ENCODE measurements at places on chromosomes 16 and 17. TPM values are rescaled to one million over a fixed set of nuclear protein-coding genes. Genes with fewer than 3 reads are reported as not detected.

The GGT6 gene
- not detected for total RNA-seq

The SOCS1 gene
- total RNA-seq: 16.5 TPM

The DNAH9 gene
- not detected for total RNA-seq

The CDRT4 gene
- 10.6 TPM for total RNA-seq

DNA sequence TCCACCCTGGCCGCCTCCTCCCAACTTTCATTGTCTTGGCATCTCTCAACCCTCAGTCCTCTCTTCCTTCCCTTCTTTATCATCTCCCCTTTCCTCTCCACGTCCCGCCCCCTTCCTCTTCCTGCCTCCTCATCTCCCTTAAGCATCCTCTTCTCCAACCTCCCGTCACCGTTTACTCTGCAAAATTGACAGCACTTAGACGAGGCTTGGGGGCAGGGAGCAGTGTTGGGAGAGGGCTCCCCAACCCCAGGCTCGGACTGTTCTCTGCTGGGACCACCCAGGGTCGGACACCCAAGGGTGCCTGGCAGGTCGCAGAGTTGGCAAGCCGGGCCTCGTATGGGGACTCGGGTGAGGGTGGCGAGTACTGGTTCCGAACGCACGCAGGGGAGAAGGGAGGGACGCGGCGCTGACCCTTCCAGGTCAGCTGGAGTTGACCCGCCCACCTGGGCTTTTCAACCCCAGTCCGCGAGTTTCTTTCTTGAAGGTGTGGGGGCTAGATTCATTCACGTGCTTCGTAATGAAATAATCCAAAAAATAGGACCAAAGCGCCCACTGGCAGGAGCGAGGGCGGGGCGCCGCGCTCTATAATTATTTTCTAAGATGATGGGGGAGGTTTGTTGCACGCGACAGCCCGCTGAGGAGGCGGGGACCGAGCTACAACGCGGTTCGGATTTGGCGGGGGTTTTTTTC lies 775 bp upstream of the PAGR1 start:
- H3K27ac ChIP-seq: peak overlapping the region; percentile 93
- H3K4me1 ChIP-seq: peaks cover 43% of the 10 kb centered on the region
- H3K27me3 ChIP-seq: no peaks in the 10 kb centered on the region

DNA sequence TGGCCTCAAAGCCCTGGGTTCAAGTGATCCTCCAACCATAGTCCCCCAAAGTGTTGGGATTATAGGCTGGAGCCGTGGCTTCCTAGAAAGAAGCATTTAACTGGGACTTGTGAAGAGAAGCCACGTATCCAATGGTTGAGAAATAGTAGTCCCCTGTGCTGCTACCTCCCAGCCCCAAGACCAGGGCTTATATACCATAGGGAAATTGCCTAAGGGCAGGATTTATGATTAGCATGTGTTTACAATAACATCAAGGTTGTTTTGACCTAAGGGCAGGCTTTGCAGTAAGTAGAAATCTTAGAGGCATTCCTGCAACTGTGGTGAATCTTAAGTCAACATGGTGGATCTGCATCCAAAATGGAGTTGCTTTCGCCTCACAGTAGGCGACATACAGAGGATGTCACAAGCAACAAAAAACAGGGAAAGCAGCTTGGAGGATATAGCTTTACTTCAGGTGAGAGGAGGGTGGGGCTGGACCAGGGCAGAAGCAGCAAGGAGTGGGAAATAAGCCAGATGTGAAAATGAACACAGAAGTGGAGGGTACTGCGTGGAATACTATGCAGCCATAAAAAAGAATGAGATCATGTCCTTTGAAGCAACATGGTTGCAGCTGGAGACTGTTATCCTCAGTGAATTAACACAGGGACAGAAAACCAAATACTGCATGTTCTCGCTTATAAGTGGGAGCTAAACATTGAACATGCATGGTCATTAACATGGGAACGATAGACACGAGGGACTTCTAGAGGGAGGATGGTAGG lies 18.7 kb upstream of the NSMCE1 start:
- no peaks in the 10 kb centered on the region for H3K36me3 ChIP-seq
- no peaks in the 10 kb centered on the region for H3K27me3 ChIP-seq
- DNase-seq: no peak
- peaks cover 53% of the 10 kb centered on the region for H3K4me1 ChIP-seq

GRCh38 chr16:67504031-67505021 lies 21.0 kb upstream of the AGRP start:
- H3K4me1 ChIP-seq: peaks cover 46% of the 10 kb centered on the region
- H3K36me3 ChIP-seq: no peaks in the 10 kb centered on the region
- H3K4me3 ChIP-seq: peak overlapping the region; percentile 56
- peak overlapping the region; percentile 93 for H3K27ac ChIP-seq

GRCh38 chr16:79466111-79466510 lies 134.4 kb downstream of the MAF start:
- no peak overlapping the region for H3K4me3 ChIP-seq
- no peaks in the 10 kb centered on the region for H3K4me1 ChIP-seq
- no peaks in the 10 kb centered on the region for H3K36me3 ChIP-seq
- H3K27ac ChIP-seq: no peak overlapping the region
- DNase-seq: no peak
- H3K27me3 ChIP-seq: peaks cover 4% of the 10 kb centered on the region

- DNase-seq: no peak
- H3K4me1 ChIP-seq: peaks cover 10% of the 10 kb centered on the region
- no peak overlapping the region for H3K27ac ChIP-seq
- no peaks in the 10 kb centered on the region for H3K36me3 ChIP-seq
- H3K27me3 ChIP-seq: no peaks in the 10 kb centered on the region
Measured at GRCh38 chr17:40452921-40453378, 9.7 kb downstream of the IGFBP4 start.

DNA sequence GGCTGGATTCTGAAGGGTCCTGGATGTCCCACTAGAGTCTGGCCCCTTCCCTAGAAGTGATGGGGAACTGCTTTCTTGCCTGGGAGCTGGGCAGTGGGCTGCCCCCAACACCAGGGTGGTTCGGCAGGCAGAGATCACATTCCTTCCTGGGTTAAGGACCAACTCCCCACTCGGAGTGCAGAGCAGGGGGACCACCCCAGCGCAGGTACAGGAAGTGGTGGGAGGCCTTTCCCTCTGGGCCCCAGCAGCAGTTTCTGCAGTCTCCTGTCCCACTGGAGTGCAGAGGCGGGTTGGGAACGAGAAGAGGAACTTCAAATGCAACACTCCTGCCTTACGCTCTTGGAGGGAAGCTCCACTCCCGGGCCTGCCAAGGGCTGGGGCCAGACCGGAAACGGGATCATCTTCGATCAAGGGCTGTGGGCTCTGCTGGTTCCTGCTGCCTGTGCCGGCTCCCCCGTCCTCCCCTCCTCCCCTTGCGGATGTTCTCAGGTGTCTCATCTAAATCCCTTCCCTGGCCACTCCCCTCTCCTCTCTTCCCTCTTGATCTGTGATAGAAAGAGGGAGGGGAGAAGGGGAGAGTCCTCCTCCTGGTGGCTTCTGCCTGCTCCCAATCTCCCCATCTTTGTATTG lies 9.0 kb upstream of the NGFR start:
- H3K4me3 ChIP-seq: peak overlapping the region; percentile 26
- H3K36me3 ChIP-seq: no peaks in the 10 kb centered on the region
- H3K4me1 ChIP-seq: peaks cover 4% of the 10 kb centered on the region
- no peak for DNase-seq

- no peak within 1 kb of the TSS for H3K27ac ChIP-seq
- H3K36me3 ChIP-seq: no peaks in the 10 kb centered on the region
- no peak for DNase-seq
- H3K4me3 ChIP-seq: no peak within 1 kb of the TSS
- H3K27me3 ChIP-seq: peaks cover 15% of the 10 kb centered on the region
Measured at GRCh38 chr16:10694830-10695229, at the start of gene TEKT5. Gene TEKT5, minus strand, starts transcription at chr16:10694930. Its CDS starts 57 bp downstream, at chr16:10694873.

GRCh38 chr17:41894791-41895331 lies 23.9 kb downstream of the ACLY start:
- H3K4me3 ChIP-seq: no peak overlapping the region
- peaks cover 2% of the 10 kb centered on the region for H3K4me1 ChIP-seq
- H3K27me3 ChIP-seq: no peaks in the 10 kb centered on the region
- no peaks in the 10 kb centered on the region for H3K36me3 ChIP-seq
- H3K27ac ChIP-seq: no peak overlapping the region

DNA sequence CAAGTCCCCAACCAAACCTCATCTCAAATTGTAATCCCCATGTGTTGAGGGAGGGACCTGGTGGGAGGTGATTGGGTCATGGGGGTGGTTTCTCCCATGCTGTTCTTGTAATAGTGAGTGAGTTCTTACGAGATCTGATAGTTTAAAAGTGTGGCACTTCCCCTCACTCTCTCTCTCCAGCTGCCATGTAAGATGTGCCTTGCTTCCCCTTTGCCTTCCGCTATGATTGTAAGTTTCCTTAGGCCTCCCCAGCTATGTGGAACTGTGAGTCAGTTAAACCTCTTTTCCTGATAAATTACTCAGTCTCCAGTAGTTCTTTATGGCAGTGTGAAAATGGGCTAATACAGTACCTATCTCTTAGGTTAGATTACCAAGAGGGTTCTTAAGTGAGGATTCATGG lies 5.8 kb downstream of the PMFBP1 start:
- DNase-seq: no peak
- H3K4me3 ChIP-seq: no peak overlapping the region
- no peaks in the 10 kb centered on the region for H3K36me3 ChIP-seq
- H3K4me1 ChIP-seq: no peaks in the 10 kb centered on the region
- H3K27ac ChIP-seq: no peak overlapping the region
